ENCODE measurements at places on chromosomes 2 and 18.

- DNase-seq = no peak
These were observed 82.8 kb downstream of the LOXHD1 start for GRCh38 chr18:46574000-46574742.

DNA sequence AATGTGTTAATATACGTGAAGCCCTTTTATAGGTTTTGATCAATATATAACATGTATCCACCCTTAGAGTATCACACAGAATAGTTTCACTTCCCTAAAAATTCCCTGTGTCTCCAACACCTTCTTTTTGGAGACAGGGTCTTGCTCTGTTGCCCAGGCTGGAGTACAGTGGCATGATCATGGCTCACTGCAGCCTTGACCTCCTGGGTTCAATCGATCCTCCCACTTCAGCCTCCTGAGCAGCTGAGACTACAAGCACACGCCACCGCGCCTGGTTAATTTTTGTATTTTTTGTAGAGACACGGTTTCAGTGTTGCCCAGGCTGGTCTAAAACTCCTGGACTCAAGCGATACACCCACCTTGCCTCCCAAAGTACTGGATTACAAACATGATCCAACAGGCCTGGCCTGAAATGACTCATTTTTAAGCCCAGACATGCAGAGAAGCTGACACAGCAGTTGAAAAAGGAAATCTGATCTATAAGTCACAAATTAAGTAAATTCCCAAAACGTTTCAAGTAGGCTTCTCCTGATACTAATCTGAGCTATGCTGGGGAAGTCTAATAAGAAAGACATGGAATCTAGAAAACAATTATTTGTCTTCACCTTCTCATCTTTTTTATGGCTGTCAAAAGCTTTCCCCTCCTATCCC is 2.9 kb downstream of the DUSP11 start:
- no peak for DNase-seq

DNA sequence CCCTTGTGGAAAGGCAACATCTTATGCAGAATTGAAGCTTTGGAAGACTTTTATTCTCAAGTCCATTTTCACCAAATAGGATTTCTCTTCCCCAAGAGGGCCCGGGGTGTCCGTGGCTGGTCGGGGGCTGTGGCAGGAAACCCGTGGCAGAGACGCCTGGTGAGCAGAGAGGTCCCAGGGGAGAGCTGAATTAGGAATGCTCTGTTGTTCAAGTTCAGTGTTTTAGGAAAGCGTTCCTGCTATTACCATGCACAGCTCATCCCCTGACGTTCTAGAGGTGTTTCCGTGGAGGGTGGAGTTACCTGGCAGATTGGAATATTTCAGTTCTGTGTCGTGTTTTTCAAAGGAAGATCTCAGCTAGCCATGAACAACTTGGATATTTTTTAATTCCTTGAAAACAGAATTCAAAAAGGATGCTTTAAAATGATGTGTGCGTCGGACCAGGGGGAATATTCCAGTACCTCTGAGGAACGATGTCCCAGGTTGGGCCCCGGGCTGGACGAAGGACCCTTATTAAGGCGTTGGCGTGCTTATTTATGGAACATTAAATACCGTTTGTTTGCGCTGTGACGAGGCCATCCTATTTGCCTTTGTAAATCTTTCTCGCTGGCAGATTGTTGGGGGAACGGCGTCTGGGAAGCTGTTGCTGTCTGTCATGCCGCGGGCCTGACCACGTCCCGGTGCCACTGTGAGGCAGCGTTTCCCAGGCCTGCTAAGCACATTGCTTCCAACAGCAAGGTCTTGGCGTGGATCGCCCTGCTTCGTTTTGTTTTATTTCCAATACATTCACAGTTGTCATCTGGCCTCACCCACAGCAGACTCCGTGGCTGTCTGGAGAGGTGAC is 8.2 kb downstream of the NFATC1 start:
- DNase-seq = no peak

- DNase-seq = no peak
These were observed 253.2 kb downstream of the TTC32 start for GRCh38 chr2:19648583-19648982.

GRCh38 chr2:3488061-3488531 is 31.2 kb downstream of the ADI1 start:
- DNase-seq = no peak

DNA sequence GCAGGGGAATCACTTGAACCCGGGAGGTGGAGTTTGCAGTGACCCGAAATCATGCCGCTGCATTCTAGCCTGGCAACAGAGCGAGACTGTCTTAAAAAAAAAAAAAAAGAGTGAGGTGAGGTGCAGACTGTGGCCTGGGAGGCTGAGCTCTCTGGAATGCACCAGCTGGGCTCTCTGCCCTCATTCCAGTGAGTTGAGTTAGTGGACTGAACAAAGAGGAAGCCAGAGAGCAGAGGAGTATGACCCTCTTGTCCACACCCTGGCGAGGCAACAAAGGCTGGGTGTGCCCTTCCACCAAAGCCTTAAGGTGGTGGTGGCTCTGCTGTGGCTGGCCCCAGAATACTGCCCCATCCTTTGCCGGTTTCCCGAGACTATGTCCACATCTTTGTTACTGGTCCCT is 71.3 kb upstream of the ACKR3 start:
- DNase-seq = no peak

Data from activated CD8-positive, alpha-beta memory T cell treated with anti-CD3 and anti-CD28 coated beads for 1 hour (primary cell).